Stimulated activated CD8-positive, alpha-beta memory T cell treated with anti-CD3 and anti-CD28 coated beads, Interleukin-15, amount 100 ng/mL, for 24 hours (primary cell): ENCODE measurements at places on chromosomes 4 and X.

DNA sequence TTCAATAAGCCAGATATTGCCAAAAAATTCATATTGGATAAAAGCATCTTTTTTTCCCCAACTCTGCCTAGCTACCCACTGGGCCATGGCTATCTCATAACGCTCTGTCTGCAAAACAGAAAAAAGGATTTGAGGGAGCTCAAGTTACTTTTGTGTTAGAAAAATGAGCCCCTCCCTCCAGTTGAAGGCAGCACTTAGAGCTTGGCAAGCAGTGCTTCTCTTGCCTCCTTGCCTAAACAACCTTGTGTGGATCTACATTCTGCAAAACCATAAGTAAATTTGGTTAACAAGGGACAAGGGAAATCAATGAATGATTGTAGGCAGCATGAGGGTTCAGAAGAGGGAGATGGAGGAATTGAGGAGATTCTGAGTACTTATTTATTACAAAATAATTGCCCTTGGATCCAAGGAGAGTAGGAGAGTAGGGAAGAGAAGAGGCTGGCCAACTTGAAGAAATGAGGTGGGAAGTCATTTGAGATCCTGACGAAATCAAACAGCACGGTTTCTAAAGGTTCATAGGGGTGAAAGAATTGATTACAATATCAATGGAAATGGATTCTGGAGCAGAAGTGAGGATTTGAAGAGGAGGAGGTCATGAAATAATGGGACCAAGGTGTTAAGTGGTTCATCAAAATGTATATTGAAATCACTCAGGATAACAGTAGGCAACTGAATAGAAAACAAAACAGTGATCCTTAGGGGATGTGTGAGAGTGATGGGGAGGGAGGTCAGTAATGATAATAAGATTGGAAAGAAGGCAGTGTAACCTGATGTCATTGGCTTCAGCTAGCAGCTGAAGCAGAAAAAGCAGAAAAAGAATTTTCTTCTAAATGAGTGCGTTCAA lies 434.8 kb upstream of the IGFBP7 start:
- no peak for DNase-seq

DNA sequence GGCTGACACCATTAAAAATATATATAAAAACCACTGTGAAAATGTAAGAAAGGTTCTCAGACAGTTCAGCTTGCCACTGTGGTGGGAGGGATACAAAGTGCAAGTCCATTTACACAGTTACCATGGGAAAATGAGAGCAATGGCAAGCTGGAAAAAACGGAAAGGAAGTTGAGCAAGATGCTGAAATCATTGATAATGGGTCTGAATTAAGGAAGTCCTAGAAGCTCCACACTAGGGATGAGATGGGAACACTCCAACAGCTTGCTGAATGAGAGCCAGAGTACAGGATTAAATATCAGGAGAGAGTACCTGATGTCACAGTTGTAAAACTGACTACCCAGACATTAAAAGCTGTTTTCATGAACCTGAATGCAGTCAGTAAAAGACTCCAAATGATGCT lies 218.6 kb downstream of the PRDM5 start:
- no peak for DNase-seq

DNA sequence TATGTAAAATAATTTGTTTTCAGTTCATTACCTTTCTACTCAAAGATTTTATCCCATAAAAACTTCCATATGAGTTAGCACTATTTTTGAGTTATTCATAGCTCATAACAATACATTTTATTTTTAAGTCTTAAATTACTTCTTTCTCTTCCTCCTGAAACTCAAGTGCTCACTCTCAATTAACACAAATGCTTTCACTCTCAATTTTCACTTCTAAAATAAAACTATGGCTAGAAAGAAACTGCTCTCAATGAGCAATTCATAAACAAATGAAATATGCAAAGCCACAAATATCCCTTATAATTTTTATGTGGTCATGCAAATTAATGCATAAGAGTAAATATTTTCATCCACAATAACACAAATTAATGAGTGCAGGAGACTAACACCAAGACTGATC lies 38.8 kb downstream of the MAML3 start:
- no peak for DNase-seq

GRCh38 chrX:70613295-70613694 lies 168.7 kb downstream of the DLG3 start:
- DNase-seq = no peak

DNA sequence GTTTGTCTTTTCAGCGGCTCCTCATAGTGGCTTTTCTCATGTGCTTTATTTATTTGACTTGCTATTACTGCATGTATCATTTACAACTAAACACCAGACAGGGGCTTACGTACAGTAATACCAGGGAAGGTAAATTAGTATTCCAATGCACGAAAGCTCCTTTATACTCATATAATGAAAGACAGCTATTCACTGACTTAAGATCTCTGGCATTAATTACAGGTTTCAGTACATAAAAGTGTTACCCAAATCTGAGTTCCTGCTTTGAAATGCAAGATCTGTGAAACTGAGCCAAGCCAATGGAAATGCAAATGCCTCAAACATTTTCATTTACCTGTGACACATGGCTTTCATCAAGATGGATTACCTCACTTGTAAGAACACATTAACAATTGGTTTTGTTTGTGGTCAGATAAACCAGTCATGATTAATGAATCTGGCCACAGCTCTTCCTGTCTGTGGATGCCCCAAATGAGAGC lies 107.2 kb downstream of the ANAPC4 start:
- no peak for DNase-seq

DNA sequence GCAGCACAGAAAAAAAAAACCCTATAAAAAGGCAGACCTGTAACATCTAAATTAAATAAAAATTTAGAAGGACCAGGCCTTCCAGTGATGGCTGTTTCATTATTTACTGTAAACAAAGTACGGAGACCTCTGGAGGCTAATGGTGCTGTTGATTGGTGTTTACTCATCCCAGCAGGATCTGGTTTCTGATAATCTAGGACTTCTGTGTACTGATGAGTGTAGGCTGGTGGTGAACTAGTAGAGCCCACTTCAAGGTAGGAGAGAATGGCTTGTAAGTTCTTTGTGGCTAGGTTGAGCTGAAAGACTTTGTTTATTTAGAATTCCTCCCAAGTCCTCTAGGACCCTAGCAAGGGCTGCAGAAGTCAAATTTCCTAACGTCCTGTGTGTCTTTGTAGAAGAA lies 398.1 kb upstream of the PITX2 start:
- no peak for DNase-seq

- DNase-seq = no peak
Observed at GRCh38 chrX:33207056-33207455, 4.3 kb downstream of the DMD start.

DNA sequence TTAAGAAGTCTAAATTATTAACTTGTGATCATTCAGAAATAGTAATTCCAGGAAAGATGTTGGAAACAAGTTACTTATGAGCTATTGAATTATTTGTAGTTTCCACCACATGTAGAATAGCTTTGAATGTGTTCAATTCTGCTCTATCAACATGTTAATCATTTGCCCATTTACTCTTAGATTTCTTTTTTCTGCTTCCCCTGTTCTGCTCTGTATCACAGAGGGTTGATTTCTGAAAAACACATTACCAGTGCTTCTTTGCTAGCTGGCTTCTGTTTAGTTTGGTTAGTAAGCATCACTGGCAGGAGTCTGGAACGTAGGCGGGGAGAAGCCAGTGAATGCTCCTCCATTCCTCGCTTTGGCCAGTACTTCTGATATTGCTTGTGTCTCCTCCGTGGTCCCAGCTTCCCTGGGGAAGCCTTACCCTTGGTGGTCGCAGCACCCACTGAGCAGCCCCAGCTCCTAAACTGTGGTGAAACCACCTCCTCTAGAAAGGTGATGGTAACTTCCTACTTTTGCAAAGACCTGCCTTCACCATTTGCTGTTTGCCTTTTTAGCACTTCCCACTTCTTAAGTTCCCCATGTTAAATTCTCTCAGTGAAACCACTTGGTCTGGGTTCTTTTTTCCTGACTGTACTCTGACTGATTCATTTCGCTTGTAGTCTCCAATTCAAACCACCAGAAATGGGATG lies 40.3 kb upstream of the GALNT7 start:
- DNase-seq = no peak

DNA sequence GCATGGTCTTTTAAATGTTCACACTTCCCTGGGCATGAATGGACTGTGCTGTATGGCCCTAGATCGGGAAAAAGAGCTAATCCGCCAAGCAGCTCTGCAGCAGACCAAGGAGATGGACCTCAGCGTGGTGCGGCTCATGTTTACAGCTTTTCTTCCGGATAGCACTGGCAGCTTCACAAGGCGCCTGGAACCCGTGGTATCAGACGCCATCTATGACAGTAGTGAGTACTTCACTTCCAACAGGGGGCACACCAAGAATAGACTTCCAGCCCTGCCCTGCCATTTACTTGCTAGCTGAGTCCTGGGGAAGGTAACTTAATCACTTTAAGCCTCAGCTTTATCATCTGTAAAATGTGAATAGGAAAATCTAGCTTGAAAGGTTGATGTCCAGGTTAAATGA lies 77.7 kb downstream of the NFKB1 start:
- DNase-seq = no peak
